ENCODE measurements at places on chromosomes 2 and 18. TPM values are rescaled to one million over a fixed set of nuclear protein-coding genes. Genes with fewer than 3 reads are reported as not detected.

Gene FTCDNL1
- 5.0 TPM for total RNA-seq

Gene ERICH2
- not detected for total RNA-seq

Gene STON1
- 15.6 TPM for total RNA-seq

Gene CRYBA2
- not detected for total RNA-seq

Gene FSIP2
- under 0.01 TPM for total RNA-seq

Gene DYNAP
- total RNA-seq, result not detected

Gene ABCA12
- under 0.01 TPM for total RNA-seq

- H3K4me3 ChIP-seq, result no peak overlapping the region
- peaks cover 23% of the 10 kb centered on the region for H3K4me1 ChIP-seq
- H3K27me3 ChIP-seq, result no peaks in the 10 kb centered on the region
- H3K27ac ChIP-seq, result peak overlapping the region; percentile 99
- no peaks in the 10 kb centered on the region for H3K36me3 ChIP-seq
- no peak for DNase-seq
These were observed 85.3 kb upstream of the GALNT5 start for GRCh38 chr2:157172239-157172638.

DNA sequence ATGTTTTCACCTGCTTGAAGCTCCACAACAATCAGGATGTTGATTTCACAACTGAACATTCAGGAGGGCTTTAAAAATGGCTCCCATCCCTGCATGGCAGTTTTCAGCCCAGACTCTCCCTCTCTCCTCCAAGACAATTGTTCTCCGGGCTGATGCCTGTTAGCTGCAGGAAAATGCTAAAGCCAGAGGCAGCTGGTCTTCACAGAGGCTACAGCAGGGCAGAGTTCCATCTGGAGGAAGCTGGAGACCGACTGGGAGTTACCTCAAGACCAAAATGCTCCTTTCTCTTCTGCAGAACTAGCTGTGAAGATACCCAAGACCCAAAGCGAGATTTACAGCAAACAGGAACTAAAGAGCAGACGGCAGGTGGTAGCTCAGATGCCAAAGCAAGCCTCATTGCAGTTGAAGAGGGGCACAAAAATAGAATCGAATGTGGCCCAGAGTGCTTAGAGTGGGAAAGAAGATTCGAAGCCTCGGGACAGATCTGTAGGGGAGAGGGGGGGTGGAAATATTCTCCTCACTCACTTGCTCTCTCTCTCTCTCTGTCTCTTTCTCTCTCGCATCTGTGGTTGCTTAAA, 423.6 kb downstream of the ZNF521 start:
- H3K4me3 ChIP-seq, result no peak overlapping the region
- no peak for DNase-seq
- no peaks in the 10 kb centered on the region for H3K36me3 ChIP-seq
- no peaks in the 10 kb centered on the region for H3K27me3 ChIP-seq

DNA sequence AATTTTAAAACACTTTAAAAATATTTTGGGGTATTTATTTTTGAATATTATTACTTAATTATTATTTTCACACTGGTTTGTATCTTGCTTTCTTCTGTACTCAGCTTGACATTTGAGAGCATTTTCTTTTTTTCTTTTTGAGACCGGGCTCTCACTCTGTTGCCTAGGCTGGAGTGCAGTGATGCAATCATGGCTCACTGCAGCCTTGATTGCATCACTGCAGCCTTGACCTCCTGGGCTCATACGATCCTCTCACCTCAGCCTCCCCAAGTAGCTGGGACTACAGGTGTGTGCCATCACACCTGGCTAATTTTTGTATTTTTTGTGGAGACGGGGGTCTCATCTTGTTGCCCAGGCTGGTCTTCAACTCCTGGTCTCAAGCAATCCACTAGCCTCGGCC, 79.9 kb upstream of the DLX2 start:
- H3K4me3 ChIP-seq, result no peak overlapping the region
- H3K36me3 ChIP-seq, result no peaks in the 10 kb centered on the region
- no peaks in the 10 kb centered on the region for H3K27me3 ChIP-seq
- no peaks in the 10 kb centered on the region for H3K4me1 ChIP-seq

DNA sequence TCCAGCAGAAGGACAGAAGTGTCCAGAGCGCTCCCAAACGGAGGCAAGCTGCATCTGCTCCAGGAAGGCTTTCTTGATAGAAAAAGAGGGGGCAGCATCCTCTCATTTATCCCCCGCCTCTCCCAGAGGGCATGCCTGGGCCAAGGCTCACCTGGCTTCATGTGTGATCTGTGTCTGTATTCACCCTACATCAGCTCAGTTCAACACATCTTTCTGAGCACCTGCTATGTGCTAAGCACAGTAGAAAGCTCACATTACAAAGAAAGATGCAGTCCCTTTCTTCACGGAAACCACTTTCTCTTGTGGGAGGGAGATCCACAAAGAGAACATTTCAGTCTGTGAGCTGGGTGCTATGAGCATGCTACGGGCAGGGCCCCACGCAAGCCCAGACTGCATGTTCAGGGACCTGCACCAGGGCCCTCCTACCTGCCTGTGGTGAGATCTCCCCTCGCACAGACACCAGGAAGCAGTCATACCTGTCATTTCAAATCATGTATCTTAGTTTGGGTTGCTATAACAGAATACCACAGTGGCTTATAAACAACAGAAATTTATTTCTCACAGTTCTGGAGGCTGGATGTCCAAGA, 90.7 kb downstream of the PDCL3 start:
- no peak overlapping the region for H3K27ac ChIP-seq
- DNase-seq, result no peak
- no peaks in the 10 kb centered on the region for H3K36me3 ChIP-seq
- no peak overlapping the region for H3K4me3 ChIP-seq
- no peaks in the 10 kb centered on the region for H3K4me1 ChIP-seq

- H3K27ac ChIP-seq, result peak overlapping the region; percentile 99
- peak; percentile 89 for DNase-seq
- peak overlapping the region; percentile 61 for H3K4me3 ChIP-seq
- H3K27me3 ChIP-seq, result no peaks in the 10 kb centered on the region
These were observed 136.5 kb upstream of the ETAA1 start for GRCh38 chr2:67260343-67261277.

DNA sequence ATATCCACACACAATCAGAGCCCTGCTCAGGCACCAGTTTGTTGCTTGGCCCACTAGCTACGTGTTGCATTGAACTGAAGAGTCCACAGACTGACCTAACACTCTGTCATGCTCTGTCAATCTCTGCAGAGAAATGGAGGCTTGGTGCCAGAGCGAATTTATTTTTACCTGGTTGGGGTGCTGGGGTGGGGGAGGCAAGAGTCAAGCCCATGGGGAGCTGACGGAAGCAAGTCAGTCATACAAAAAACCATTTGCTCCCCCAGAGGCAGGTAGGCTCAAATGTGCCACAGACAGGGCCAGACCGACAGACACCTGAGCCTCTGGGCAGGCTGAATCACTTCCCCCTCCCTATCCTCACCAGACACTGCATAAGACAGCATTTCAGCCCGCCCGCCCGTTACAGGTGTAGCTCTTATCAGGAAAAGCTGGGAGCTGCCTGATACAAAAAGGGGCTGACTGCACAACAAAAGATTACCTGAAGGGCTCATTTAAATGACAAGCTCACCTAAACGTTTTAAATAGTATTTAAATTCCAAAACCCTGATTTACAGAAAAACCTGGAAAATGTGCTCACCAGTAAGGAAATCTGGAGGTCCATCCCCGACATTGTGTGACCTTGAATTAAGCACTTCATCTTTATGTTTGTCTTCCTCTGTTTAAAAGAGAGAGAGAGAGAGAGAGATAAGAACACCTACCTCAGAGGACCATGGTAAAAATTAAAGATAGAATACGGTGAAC, 2.1 kb upstream of the PCBP1 start:
- H3K4me3 ChIP-seq, result peak overlapping the region; percentile 96
- H3K27ac ChIP-seq, result peak overlapping the region; percentile 100
- peak; percentile 62 for DNase-seq
- H3K27me3 ChIP-seq, result no peaks in the 10 kb centered on the region
- peaks cover 36% of the 10 kb centered on the region for H3K4me1 ChIP-seq

GRCh38 chr18:48767090-48767690, 183.6 kb downstream of the SMAD7 start:
- H3K4me3 ChIP-seq, result no peak overlapping the region
- H3K27ac ChIP-seq, result no peak overlapping the region
- no peaks in the 10 kb centered on the region for H3K27me3 ChIP-seq
- H3K4me1 ChIP-seq, result no peaks in the 10 kb centered on the region
- peak; percentile 84 for DNase-seq

DNA sequence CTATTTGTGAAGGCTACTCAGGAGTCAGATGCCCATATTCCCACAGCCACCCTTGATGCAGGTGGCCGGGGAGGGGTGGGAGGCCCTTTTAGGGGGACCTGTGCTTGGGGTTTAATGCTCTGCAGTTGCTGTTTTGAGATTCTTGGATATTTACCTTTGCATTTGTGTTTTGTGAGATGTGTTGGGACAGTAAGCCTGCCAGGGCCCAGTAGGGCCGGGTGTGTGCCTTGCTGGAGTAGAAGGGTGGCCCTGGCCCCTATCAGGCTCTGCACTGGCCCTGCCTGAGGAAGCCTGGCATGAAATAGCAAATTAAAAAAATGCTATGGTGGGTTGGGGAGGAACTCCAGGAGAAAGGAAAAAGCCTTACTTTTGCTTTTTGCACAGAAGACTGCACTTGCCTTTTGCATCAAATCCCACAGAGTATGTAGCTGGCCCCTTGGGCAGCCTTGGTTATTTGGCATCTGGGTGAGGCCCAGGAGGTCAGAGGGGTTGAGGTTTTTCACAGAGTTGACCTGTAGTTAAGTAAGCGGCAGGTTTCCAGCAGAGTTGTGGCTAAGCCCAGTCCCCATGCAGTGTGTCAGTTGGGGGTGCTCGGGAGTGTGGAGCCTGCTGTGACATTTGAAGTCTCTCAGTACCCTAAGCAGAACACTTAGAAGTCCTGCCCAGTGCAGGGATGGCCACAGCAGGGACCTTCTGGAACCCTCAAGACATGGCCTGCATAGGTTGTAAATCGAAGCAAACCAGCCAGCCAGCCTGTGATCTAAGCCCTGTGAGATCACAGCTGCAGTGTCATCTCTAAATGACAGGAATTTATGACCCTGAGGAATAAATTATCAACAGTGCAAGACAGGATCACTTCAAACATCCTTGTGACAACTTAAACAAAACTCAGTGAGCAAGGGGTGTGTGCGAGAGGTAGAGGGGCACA, 68.8 kb downstream of the SH3RF3 start:
- DNase-seq, result no peak
- no peaks in the 10 kb centered on the region for H3K36me3 ChIP-seq
- H3K4me3 ChIP-seq, result no peak overlapping the region
- no peaks in the 10 kb centered on the region for H3K4me1 ChIP-seq
- no peak overlapping the region for H3K27ac ChIP-seq

DNA sequence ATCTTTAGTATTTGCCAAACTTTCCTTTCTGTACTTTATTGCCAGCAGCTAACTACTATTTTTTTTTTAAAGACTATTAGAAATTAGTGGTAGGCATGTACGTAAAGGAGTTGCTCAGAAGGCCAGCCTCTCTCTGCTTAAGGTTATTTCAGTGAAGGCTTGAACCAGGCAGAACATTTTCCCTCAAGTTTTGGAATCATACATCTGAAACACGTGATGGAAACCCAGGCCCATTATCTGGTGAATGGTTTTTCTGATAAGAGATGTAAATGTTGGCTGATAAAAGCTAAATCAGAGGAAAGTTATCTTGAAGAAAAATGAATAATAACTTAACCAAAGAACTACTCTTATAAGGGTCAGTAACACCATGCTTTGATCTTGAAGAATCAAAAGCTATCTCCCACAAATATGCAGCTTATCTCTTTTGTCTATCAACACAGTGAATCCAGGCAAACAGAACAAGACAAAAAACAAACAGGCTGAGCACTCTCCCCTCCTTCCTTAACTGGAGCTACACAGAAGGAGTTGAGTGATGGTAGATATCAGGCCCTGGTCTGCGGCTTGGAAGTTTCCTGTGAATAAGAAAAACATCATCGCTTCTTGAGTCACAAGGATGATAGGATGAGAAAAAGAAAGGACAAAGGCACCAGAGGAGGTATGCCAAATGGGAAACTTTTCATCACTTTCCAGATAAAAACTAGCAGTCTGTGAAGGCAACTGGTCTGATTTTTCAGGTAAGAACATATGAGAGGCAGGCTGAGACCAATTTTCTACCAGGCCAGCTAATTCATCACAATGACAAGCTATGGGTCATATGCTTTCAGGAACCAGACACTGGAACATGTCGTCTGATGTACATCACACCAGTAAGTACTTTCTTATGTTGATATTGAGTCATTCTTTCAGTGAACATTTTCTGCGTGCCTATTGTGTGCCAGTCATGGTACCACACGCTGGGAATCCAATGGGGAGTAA, 88.4 kb upstream of the STK17B start:
- peaks cover 36% of the 10 kb centered on the region for H3K4me1 ChIP-seq
- H3K27me3 ChIP-seq, result no peaks in the 10 kb centered on the region
- DNase-seq, result peak; percentile 72
- peak overlapping the region; percentile 7 for H3K4me3 ChIP-seq

- no peaks in the 10 kb centered on the region for H3K27me3 ChIP-seq
- no peak overlapping the region for H3K27ac ChIP-seq
- no peaks in the 10 kb centered on the region for H3K36me3 ChIP-seq
- no peak overlapping the region for H3K4me3 ChIP-seq
These were observed 49.6 kb downstream of the OSBPL6 start for GRCh38 chr2:178243961-178244360.

DNA sequence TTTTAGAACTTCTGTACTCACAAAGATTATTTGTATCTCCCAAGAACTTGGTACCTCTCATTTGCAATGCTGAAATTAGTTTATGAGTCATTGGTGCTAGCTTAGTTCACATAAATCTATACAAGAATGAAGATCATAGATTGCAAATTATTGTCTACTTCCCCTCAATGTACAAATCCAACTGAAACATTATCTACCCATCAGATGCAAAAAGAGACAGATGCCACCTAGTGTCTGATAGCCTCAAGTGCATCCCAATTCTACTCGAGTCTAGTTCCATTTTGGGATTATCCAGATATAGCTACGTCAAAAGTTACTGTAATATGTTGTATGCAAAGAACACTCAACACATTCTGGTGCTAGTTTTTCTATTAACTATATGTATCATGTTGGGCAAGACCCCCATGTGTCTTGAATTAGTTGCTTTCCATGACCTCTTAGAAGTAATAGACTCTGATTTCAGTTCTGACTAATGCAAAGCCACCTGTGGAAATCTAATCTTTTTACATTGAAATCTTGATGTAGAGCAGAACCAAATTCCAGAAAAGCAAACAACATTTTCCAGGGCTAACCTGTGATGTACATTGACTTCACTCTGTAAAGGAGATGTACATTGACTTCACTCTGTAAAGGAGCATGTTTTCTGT, 210.0 kb downstream of the RBM43 start:
- H3K27me3 ChIP-seq, result no peaks in the 10 kb centered on the region
- H3K36me3 ChIP-seq, result no peaks in the 10 kb centered on the region
- H3K27ac ChIP-seq, result no peak overlapping the region
- H3K4me3 ChIP-seq, result no peak overlapping the region
- peak; percentile 44 for DNase-seq
- H3K4me1 ChIP-seq, result peaks cover 29% of the 10 kb centered on the region

GRCh38 chr2:20196657-20197161, 28.2 kb downstream of the SDC1 start:
- H3K27me3 ChIP-seq, result no peaks in the 10 kb centered on the region
- H3K4me1 ChIP-seq, result no peaks in the 10 kb centered on the region
- H3K4me3 ChIP-seq, result no peak overlapping the region
- H3K36me3 ChIP-seq, result no peaks in the 10 kb centered on the region
- no peak overlapping the region for H3K27ac ChIP-seq

Data from osteoblast (primary cell).